Activated T-helper 2 cell treated with anti-CD3 and anti-CD28 coated beads, Interferon-gamma antibody, Interleukin-2, Interleukin-4, amounts not matched to agents 10 μg/mL and 5 μg/mL and 100 μg/mL, durations not matched to agents 14 hours and 24 hours and 36 hours (primary cell): ENCODE measurements at places on chromosomes 12 and 14. TPM values are rescaled to one million over a fixed set of nuclear protein-coding genes. Genes with fewer than 3 reads are reported as not detected.

The TCL1A gene
- total RNA-seq, result not detected in 2 replicates

DNA sequence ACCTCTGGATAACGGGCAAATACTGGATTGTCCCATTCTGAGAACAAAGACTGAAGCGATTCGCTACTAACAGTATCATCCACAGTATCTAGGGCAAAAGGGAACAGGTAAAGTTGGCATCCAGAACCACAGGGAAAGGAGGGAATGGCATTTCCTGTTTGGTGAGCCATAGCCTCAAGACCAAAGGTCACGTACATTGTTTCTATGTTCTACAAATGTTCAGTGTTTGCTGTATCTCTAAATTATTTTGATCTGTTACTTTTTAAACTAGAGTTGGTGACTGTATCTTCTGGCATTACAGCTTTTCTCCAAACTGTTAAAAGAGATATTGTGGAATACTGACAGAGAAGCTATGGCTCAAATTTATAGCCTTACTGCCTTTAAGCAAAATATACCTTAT lies 9.7 kb downstream of the MLH3 start:
- DNase-seq, result no peak

The PRR4 gene
- 1.6 and 1.7 TPM in 2 replicates for total RNA-seq

- DNase-seq, result peak; percentile 71
Observed at GRCh38 chr12:96434107-96434506, 33.9 kb upstream of the CDK17 start.

DNA sequence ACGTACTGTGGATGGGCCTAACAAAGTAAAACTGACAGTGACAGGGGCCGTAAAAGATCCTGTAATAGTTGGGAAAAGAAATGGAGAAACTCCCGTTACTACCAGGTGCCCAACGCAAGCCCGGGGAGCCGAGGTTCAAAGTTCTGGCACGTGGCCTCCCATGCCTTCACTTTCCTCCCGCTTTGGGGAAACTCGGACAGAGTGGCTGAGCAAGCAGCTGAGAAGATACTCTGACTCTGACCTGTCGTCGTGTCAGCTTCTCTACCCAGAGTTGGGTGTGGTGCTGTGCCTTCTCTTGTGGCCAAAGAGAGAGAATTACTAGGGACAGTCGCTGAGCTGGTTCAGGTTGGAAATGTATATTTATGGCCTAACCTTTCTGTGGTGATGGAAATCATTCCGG lies 1.7 kb downstream of the B4GALNT3 start:
- no peak for DNase-seq

GRCh38 chr14:69423279-69423678 lies 24.8 kb downstream of the SLC39A9 start:
- DNase-seq, result no peak

The KLRC2 gene
- total RNA-seq, result 0.25 and 0.39 TPM in 2 replicates

DNA sequence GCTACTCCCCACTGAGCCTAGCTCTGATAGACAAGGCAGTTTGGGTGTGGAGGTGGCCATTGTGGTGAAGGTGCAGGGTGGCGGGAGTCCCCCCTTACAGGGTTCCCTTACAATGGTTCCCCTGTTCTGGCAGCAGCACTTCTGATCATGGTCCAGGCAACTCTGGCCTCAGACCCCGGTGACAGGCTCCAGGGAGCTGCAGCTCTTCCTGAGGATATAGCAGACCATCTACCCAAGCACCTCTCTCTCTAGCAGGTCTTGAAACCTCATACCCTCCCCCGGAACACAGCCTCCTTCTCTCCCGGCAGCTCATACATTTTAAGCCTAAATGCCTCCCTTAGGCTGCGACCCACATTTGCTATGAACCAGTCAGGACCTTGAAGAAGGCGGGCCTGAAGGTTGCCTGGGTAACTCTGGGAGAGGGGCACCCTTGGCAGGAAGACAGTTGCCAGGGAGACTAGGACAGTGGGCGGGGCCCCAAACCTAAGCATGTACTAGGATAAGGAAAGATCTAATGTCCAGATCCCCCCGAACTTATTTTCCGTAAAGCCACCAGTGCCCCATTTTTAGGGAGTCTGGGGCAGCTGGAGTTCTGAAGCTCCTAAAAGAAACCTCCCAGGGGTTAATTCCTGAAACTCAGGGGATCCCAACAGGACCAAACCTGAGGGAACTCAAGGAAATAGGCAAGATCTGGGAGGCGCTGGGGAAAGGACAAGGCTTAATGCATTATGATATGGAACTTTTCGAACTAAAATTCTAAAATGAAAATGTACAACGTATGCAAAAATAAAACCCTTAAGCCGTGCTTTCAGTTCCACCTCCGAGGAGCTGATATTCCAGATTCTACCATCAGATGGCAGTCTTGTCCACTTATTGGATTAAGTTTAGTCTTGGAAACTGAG lies 4.5 kb upstream of the GDF11 start:
- peak; percentile 69 for DNase-seq

The SUOX gene
- total RNA-seq, result 19.9 and 21.2 TPM in 2 replicates

- peak; percentile 58 for DNase-seq
Observed at GRCh38 chr14:103606963-103607668, 21.9 kb upstream of the KLC1 start.

DNA sequence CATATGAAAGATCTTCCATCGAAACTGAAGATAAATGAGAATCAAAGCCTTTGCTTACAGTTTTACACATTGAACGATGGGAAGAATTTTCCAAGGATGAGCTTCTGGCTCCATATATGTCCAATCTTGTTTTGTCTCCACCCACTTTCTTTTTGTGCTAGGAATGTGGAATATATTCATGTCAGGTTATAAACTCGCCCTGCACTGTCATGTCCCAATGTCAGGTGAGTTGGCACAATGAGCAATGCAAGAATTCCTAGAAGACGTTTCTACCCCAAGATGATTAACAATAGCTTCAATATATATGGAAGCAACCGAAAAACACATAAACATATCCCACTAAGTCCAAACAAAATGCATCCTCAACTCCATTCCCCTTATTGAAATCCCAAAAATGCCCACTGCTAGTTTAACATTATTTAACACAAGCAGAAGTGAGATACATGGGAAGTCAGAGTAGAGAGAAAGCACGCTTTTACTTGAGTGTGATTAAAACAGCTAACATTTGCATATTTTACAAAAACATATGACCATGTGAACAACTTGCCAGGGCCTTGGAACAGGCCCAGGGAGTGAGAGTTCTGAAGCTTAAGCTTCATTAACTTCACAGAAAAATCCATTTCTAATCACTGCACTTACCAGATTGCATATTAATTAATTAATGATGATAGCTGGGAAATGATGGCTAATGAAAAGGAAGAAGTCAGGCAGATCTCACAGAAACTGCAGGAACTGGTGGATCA lies 233.9 kb downstream of the GXYLT1 start:
- DNase-seq, result no peak

- no peak for DNase-seq
Observed at GRCh38 chr14:104856869-104857860, 7.9 kb upstream of the CEP170B start.

GRCh38 chr12:17110316-17110715 lies 504.4 kb upstream of the LMO3 start:
- DNase-seq, result no peak
